ENCODE measurements at places on chromosomes 2 and 18.
A peak's percentile ranks its signal among the peaks of the same experiment; 100 is the strongest.

GRCh38 chr2:96863575-96864342 lies 5.9 kb upstream of the ANKRD39 start:
- DNase-seq, result no peak

GRCh38 chr2:6973895-6974545 lies 56.8 kb downstream of the RNF144A start:
- no peak for DNase-seq

- DNase-seq, result no peak
Observed at GRCh38 chr18:57965246-57965645, 78.8 kb upstream of the NEDD4L start.

DNA sequence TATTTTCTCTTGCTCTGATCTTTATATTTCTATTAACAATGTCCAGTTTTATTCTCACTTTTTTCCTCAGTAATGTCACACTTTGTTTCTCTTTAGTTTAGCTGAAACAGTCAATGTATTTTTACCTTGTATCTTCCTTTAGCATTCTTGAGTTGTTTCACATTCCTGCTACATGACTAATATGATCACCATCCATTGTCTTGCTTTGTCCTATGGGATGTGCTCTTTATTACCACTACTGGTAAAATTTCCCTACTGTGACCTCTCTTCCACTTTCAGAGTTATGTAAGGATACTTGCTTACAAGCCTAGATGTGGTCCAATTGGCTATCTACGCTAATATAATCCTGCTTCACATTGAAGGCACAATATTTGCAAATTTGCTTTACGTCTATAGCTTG lies 457.9 kb downstream of the PIK3C3 start:
- DNase-seq, result peak; percentile 3
